Bronchial epithelial cell (primary cell): ENCODE measurements at places on chromosomes 6 and 20. TPM values are rescaled to one million over a fixed set of nuclear protein-coding genes. Genes with fewer than 3 reads are reported as not detected.

The RNF217 gene
- total RNA-seq: 14.2 and 16.3 TPM in 2 replicates

- no peak for DNase-seq
Measured at GRCh38 chr6:90514496-90514895, 72.4 kb downstream of the MAP3K7 start.

- DNase-seq: peak; percentile 5
Measured at GRCh38 chr6:43181621-43181941, 415 bp upstream of the CUL9 start.

GRCh38 chr6:136181861-136182260 is 68.2 kb downstream of the MTFR2 start:
- no peak for DNase-seq

GRCh38 chr6:9979996-9980395 is 434.9 kb downstream of the TFAP2A start:
- DNase-seq: no peak
